ENCODE measurements at places on chromosomes 7 and 10.

GRCh38 chr7:4150731-4151130 is 531.4 kb upstream of the FOXK1 start:
- no peak for DNase-seq

- no peak for DNase-seq
Observed at GRCh38 chr10:43963793-43964425, 315.2 kb upstream of the ZNF32 start.

DNA sequence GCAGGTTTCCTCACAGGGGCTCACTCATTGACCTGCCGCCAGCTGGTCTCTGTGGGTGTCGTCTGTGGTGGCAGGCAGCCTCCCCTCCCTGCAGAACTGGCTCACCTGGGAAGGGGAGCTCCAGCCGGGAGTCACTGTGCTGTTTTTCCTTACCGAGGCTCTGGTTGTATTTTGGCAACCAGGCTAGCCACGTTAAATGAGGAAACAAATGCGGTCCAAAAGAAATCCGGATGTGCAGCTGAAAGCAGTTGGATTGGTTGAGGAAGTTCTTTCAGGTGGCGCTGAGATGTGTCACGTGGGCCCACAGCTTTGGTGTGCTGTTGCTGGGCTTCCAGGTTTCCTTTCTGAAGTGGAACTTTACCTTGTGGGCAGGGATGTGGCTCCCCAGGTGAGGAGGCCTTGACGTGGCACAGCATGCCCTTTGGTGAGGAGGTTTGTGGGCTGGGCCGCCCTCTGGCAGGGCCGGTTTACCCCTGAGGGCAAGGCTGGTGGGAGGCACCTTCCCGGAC is 14.2 kb downstream of the MTURN start:
- DNase-seq: no peak

- DNase-seq: no peak
Observed at GRCh38 chr7:116167177-116167576, 43.2 kb upstream of the TES start.

Data from NCI-H2081 treated with DMSO at 0.1 percent for 48 hours (cell line).